SK-N-SH treated with all-trans-retinoic acid at 6 μM for 48 hours (cell line): ENCODE measurements at places on chromosomes 5 and 9.

GRCh38 chr9:104301755-104302154 is 202.3 kb upstream of the OR13F1 start:
- ATAC-seq: no peak

GRCh38 chr9:91119679-91120078 is 242.0 kb downstream of the AUH start:
- ATAC-seq: peak; percentile 72

- ATAC-seq: no peak
Measured at GRCh38 chr5:117488976-117489500, 914.4 kb upstream of the SEMA6A start.

DNA sequence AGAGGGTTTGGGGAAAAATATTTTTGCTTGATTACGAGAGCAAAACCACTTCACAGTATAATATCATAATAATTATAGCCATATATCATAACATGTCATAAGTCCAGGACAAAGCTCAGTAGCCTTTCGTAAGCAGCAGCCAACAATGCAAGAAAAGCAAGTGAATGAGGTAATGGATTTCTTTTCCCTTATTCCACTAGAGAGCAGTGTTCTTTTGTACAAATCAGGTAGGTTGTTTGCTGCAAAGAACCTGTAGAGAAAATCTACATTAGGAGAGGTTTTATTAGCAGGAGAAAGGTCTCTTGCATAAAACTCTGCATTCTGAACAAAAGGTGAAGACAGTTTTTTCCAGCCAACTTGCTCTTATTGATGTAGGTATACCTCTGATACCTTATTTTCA is 1033.4 kb downstream of the TLE4 start:
- ATAC-seq: no peak

DNA sequence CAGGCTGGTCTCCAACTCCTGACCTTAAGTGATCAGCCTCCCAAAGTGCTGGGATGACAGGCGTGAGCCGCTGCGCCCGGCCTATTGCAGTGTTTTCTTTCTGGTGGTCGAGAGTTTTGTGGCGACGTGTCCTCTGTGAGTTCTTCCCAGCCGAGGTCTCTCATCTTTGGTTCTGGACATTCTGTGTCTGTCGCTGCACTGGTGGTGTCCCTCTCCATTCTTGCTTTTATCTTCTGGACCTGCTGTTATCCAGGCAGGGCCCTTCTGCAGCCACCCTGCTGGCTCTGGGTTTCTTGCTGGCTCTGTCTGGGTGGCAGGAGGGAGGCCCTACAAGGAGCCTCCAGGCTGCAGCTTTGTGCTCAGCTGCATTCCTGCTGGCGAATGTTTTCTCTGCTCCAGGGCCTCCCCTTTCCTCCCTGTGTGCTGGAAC is 49.1 kb upstream of the EXOC3 start:
- no peak for ATAC-seq

DNA sequence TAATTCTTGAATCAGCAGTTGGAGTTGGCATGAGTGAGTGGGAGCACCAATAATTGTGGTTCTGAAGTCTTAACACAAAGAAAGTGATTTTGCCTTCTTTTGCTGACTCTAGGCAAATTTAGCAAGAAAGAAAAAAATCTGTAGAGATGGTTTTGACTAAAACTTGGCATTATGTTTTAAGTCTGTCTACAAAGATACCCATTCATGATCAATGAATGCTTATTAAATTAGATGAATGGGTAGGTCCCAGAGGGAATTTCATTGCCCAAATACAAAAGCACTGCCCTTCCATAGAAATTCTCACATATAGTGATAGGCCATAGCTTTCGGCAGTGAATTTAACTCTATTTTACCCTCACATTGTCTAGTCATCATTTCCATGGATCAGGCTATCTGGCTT is 428.6 kb upstream of the ADAMTSL1 start:
- no peak for ATAC-seq

- peak; percentile 62 for ATAC-seq
Measured at GRCh38 chr9:123102375-123103113, 69.1 kb downstream of the GPR21 start.

GRCh38 chr5:94745786-94746730 is 127.6 kb downstream of the SLF1 start:
- ATAC-seq: peak; percentile 32; the same call in 1 of the 3 replicates

DNA sequence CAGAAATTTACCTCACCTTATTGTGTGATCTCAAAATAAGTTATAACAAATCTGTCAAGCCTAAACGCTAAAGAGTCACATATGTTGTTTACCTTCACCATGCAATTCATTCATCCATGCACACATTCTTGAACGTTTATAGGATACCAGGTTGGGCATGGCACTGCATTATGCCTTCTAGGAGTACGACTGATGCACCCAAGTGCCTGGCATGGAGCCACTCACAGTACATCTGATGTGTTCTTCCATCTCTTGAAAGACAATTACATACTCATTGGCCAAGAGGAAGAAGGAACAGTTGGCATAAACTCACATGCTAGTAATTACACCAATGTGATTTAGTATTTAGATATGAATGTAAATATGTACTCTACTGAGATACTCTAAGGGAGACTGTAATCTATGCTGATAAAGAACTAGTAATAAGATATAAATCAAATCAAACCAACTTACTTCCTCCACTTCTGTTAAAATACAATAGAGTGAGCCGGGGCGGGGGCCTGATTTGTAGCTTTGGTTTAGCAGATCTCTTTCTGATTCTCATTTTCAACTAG is 90.7 kb downstream of the LPAR1 start:
- no peak for ATAC-seq

GRCh38 chr5:171601266-171601881 is 181.9 kb downstream of the FGF18 start:
- ATAC-seq: no peak; the same call in 2 of the 3 replicates

GRCh38 chr5:90285581-90285980 is 124.0 kb downstream of the CETN3 start:
- ATAC-seq: no peak

- no peak for ATAC-seq
Measured at GRCh38 chr9:15137089-15137488, 169.9 kb downstream of the TTC39B start.

DNA sequence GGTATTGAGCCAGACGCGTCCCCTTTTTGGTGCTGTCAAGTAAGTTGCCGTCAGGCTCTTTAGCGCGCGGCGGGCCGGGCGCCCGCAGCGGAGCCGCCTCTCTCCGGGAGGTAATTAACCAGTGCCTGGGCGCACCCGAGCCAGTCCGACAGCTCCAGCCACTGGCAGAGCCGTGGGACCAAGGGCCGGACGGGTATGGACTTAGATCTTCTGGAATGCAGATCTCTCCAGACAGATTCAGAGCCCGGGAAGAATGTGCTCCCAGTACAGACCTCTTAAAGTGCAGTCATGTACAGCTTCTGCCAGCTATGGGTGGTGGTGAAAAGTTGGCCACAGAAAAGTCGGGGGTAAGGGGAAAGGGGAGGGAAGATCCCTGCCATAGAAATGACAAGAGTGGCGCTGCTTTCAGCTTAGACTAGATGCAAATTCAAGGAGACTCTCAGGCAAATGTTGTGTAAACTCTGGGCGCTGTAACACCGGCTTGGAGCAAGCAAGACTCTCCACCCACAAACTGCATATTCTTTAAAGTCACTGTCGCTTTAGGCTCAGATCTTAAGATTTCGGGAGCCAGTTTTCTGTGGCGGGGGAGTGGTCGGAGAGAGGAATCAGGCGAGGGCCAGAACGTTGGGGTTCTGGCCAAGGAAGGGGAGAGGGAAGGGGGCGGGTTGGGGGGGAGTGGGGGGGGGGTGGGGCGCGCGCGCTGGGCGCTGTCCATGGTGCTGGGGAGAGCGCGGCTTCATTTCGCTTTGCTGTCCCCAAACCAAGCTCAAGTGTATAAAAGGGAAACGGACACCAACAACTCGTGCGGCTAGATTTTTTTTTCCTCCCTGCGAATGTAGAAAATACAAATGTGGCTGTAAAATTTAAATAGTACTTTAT is 29.2 kb downstream of the NR2F1 start:
- ATAC-seq: peak; percentile 75

GRCh38 chr5:57277085-57277484 is 103.2 kb downstream of the GPBP1 start:
- peak; percentile 42; the same call in 1 of the 3 replicates for ATAC-seq

GRCh38 chr5:168819004-168819621 is 239.9 kb upstream of the PANK3 start:
- no peak for ATAC-seq
